ENCODE measurements at places on chromosomes 12 and 14.

- DNase-seq = no peak
Measured at GRCh38 chr14:21505012-21505553, 6.1 kb downstream of the METTL3 start.

GRCh38 chr12:8648576-8649205 is 13.9 kb downstream of the MFAP5 start:
- DNase-seq = no peak

GRCh38 chr14:98236314-98236713 is 1035.7 kb downstream of the BCL11B start:
- DNase-seq = no peak

DNA sequence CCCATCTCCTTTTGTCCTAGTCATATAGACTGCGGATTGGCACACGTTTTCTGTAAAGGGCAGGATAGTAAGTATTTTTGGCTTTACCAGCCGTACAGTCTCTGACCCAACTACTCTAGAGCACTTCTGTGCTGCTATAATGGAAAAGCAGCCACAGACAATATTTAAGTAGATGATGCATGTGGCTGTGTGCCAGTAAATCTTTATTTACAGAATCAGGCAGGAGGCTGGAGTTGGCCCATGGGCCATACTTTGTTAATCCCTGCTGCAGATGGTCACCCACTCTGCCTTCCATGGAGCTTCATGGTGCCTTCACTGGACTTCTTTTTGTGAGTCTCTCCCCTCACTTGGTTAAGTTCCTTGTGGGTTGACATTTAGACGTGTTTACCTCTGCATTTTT is 584.5 kb upstream of the TBX3 start:
- DNase-seq = no peak

DNA sequence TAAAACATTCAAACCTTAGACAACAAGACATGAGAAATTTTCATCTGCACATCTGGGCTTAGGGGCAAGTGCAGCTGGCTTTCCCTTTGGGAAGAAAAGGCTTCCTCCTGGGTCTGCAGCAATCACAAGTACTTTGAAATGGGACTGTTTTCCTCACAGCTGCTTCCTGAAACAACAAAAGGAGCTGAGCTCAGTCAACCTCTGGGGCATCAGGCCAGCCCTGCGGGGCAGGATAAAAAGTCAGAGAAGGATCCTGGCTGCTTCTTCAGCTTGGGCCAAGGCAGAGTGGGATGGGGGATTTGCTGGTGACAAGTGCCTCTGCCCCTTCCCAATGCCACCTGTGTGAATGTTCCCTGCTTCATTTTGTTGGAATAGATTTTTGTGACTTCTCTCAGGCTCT is 16.2 kb upstream of the SDR39U1 start:
- DNase-seq = no peak

DNA sequence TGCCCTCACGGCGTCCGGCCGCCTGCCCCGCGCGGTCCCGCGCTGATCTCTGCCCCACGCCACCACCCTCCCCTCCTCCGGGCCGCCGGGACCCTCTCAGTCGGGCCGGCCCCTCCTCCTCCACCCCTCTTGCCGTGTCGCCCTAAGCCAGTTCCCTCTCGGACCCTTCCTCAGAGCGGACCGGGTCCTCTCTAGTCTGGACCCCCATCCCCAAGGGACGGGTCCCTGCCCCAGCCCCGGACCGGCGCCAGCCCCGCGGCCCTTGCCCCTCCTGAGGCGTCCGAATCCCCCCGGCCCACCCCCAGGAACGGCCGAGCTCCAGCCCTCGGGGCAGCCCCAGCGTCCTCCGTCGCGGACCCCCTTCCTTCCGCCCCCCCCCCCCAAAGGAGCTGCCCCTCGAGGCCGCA is 485 bp downstream of the PPP4R4 start:
- no peak for DNase-seq

GRCh38 chr12:97235102-97235501 is 227.5 kb upstream of the RMST start:
- DNase-seq = no peak

- no peak for DNase-seq
Measured at GRCh38 chr14:101561145-101561896, at the start of gene DIO3. DIO3 (plus strand) TSS chr14:101561495.

- DNase-seq = no peak
Measured at GRCh38 chr12:117147639-117148038, 42.6 kb downstream of the FBXO21 start.

DNA sequence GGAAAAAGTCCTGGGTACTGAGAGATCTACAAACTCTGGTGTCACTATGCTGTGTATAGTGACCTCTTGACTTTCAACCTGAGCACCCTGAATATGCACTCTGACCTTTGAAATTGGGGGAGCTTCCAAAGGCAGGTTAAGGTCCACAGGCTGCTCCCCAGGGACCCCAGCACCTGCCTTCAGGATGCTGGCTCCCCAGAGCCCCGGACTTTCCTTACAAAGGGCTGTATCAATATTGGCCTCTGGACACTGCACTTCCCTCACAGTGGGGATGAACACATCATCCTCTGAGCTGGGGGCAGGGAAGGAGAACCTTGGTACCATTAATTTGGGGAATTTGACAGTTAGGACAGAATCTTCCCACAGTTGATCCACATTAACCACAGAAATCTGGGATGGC is 14.3 kb downstream of the PLD4 start:
- DNase-seq = no peak

- no peak for DNase-seq
Measured at GRCh38 chr14:89957791-89958190, 2.1 kb downstream of the TDP1 start.

DNA sequence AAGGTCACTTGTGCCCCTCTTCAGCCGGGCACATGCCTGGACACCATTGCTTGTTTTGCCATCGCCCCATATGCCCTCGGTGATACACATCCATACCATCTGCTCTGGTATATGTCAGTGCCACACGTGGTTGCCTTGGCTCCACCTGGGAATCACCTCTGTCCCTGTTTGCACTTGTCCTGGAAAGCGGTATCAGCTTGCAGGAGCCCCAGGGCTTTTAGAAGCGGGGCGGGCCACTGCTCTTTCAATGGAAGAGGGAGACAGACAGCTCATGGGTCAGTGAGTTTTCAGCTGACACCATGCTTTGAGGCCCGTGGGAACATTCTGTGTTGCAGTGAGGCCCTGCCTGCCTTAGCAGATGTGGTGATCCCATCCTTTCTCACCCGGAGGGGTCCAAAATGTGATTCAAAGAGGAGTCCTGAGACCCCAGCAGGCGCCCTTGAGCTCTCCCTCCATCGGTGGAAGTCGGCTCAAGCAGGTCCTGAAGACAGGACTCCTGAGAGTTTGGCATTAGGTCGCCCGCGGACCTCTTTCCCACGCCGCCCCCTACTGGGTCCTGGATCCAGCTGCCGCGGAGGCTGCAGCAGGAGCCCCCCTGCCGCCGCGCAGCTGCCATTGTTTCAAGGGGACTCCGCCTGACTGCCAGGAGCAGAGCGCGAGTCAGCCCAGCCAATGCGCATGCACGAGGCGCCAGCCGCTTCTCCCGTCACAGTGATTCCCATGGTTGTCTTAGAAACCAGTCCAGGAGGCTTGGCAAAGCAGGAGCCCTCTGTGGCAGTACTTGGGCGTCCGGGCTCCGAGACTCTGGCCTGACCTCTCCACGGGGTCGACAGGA is 773.2 kb upstream of the ALG10B start:
- DNase-seq = peak; percentile 59

GRCh38 chr12:9794484-9795093 is 32.7 kb upstream of the KLRF1 start:
- DNase-seq = no peak

- DNase-seq = no peak
Measured at GRCh38 chr12:115223322-115223721, 539.3 kb upstream of the TBX3 start.

GRCh38 chr14:51335531-51335930 is 95.5 kb downstream of the TMX1 start:
- DNase-seq = no peak

DNA sequence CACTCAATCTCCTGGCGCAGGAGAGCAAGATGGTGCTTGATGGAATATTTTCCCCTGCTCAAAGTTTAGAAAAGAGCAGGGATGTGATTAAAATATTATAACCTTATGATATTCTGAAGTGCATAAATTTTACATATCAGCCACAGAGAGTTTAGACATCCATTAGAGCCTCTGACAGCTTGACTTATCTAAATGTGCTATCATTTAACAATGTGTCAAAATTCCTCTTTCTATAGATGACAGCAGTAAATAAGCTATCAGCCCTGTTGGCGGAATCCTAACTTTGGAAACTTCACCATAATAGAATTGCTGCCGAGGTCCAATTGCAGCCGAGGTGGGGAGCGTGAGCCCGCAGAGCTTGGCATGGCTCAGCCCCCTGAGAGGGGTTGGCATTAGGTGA is 117.7 kb upstream of the MYL2 start:
- DNase-seq = no peak

DNA sequence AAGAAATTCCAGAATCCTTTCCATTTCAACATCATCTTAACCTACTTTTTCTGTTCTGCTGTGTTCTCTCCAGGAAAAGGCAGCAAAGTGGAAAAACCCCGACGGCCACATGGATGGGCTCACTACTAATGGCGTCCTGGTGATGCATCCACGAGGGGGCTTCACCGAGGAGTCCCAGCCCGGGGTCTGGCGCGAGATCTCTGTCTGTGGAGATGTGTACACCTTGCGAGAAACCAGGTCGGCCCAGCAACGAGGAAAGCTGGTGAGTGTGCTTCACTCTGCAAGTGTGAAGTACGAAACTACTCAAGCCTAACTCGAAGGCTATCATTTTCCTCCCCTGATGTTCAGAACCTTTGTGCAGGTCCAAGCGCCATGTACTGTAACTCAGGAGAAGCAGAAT is 172.0 kb downstream of the PELI2 start:
- DNase-seq = no peak

DNA sequence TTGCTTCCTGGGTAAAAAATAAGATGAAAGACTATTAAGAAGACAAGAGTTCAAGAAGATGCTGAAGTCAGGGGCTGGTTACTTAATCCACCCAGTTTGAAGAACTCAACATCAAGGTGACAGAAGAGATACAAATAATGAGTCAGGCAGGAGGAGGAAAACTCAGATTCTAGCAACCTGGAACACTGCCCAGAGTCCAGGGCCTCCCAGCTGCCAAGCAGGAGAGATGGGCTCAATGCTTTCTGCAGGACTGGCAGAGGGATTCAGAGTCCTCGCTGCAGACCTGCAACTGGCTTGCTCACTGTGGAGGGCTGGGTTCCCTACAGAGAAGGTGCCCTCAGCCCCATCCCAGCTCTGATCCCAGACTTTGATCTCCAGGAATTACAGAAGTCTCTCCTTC is 28.6 kb upstream of the CEBPE start:
- DNase-seq = no peak

DNA sequence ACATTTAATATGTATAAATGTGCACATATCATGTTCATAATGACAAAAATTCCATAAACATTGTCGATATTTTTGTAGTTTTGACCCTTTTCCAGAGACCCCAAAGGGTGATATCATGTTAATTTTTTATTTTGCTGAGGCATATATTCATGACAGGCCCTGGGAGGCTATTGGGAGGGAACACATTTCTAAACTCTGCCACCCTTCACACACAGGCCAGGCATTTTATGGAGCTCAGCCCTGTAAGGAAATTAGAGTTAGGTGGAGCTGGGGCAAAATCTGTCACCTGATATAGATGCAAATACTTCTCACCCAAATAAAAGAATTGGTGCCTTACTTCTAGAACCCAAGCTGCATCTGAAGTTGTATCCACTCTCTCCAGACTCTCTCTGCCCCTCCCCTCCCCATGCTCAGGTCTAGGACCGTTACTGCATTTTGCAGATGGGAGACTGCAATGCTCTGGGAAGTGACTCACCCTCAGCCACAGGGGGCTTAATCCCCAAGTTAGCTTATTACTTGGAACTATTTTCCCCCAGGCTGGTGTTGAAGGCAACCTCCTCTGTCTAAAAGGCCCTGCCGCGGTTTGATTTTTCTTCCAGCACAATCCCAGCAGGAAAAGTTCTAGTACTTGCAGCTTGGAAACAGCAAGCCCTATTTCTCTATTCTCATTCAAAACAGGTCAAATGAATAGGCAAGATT is 238.9 kb downstream of the EMP1 start:
- no peak for DNase-seq

DNA sequence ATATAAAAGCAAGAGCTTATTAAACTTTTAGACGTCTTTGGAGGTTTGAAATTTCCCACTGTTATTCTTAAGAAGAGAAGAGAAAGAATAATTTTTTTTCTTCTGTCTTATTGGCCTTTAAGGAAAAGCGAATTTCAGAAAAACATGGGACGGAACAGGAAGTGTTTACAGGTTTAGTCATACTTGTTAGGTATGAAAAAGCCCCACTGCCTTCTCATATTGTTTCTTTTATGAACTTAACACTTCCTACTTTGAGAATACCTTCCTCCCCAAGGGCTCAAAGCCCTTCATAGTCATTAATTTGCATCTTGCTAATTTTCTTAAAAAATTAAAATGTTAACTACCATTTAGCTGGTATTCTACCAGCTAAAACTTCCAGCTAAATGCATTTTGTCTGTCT is 82.0 kb downstream of the ETV6 start:
- DNase-seq = no peak

GRCh38 chr12:59182658-59183455 is 262.6 kb upstream of the LRIG3 start:
- DNase-seq = no peak

DNA sequence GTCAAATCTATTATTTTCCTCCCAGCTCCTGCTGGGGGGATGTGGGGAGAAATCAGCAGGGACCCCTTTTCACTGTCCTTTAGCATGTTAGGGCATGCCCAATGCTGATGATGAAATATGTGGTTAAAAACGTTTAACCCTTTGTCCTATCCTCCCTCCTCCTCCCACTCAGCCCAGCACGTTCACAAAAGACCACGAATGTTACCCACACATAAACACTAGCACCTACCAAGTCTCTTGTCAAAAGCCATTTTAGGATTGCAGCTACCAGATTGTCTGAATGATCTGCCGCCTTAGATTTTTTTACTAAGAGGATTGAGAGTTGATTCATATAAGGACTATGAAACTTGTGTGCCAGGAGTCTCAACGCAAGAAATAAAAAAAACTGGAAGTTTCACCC is 70.4 kb downstream of the TBK1 start:
- DNase-seq = no peak

- DNase-seq = no peak
Measured at GRCh38 chr14:27672047-27672446, 1074.2 kb upstream of the NOVA1 start.

DNA sequence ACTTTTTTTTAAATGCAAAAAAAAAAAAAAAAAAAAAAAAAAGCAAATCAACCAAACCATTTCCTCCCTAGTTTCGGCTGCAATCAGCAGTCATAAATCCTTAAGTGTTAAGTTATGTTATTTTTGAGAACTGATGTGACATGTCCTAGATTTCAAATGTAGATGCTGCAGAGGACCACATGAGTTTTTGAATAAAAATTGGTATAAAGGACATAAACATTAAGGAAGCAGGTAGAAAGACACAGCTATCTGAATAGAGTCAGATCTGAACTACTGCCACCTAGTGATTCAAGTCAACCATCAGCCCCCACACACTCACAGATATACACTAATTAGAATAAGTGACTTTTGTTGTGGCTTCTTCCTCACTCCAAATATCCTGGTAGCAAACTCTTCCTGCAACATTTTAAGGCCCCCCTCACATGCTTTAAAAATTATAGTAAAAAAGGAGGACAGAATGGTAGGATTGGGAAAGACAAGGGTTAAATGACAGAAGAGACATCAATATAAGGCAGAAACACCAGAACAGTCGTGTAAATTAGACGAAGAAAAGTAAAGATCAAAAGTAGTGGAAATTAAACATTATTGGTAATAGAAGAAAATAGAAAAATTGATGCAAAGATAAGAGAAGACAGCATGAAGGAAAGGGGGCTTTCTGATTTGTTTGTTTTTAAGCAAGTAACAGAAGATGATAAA is 394.5 kb upstream of the ATP2B1 start:
- DNase-seq = no peak

All from upper lobe of right lung (tissue), 1 donor.